SJSA1 (cell line): ENCODE measurements at places on chromosomes 6 and 20. TPM values are rescaled to one million over a fixed set of nuclear protein-coding genes. Genes with fewer than 3 reads are reported as not detected.

DNA sequence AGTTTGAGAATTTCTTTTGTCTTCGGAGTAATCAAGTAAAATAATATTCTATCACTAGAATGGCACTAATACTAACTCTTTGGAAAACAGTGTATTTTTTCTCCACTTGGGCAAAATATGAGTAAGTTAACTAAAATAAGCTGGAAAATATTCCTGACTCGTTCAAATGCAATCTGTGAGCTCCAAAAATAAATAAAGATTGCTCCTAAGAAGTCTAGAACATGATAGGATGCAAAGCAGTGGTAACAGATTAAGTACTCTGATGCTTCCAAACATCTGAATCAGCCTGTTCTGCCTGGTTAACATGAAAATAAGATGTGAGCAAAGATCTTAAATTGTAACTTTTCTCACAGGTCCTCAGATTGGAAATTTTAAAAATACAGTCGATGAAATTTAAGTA, 285.1 kb upstream of the ID4 start:
- H3K4me3 ChIP-seq: no peak overlapping the region
- no peaks in the 10 kb centered on the region for H3K4me1 ChIP-seq
- peaks cover 9% of the 10 kb centered on the region; the same call in 1 of the 2 replicates for H3K27me3 ChIP-seq
- no peak for DNase-seq

- DNase-seq: no peak
- H3K27me3 ChIP-seq: no peaks in the 10 kb centered on the region
- H3K36me3 ChIP-seq: no peaks in the 10 kb centered on the region
- H3K4me1 ChIP-seq: no peaks in the 10 kb centered on the region
- H3K27ac ChIP-seq: no peak overlapping the region
These were observed 35.9 kb upstream of the TBC1D22B start for GRCh38 chr6:37221585-37222124.

TGM3 gene
- total RNA-seq: 4.2 and 5.3 TPM in 2 replicates

TREM1 gene
- total RNA-seq: not detected in 2 replicates

HNF4A gene
- not detected in 2 replicates for total RNA-seq

MEI4 gene
- not detected in 2 replicates for total RNA-seq

DNA sequence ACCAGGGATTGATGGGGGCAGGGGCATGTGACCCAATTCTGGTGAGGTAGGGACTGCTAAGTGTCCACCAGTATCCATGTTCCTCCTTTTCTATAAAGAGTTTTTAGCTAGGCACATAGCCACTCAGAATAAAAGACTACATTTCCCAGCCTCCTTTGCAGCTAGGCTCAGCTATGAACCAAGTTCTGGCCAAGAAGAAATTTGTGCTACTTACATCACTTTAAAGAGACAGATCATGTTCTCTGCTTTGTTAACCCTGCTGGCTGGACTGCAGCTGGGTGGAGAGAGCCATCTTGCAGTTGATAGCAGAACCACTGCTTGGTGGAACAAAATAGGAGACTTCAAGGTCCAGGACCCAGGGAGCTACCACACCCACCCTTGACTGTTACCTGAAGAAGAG, 5.3 kb upstream of the CCM2L start:
- H3K4me1 ChIP-seq: no peaks in the 10 kb centered on the region
- no peak for DNase-seq
- no peak overlapping the region for H3K4me3 ChIP-seq
- H3K27ac ChIP-seq: no peak overlapping the region
- no peaks in the 10 kb centered on the region; the same call in none of the 2 replicates for H3K27me3 ChIP-seq

DNA sequence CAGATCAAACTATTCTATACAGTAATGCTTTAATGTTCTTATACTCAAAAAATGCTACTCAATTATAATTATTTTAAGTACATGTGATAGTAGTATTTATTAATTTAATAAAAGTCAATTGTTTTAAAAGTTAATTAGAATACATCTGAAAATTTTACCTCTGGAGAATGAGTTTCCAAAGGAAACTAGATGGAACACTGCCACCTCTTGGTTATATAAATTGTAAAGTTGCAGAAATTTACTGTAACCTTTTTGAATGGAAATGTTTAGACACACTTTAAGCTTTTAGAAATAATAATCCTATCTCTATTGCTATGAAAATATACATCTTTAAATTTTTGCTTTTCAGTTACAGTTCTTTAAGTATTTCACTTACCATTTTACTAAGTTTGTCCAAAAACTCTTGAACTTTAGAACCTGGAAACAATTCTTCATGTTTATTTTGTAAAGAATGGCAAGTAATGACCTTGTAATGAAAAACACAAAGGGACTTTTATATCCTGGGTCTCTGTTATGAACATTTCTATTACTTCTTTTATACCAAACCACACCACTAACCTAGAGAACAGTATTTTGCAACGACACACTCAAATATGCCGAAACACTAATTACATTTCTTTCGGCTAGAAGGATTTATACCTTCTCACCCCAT, 10.9 kb upstream of the BMP5 start:
- no peak overlapping the region for H3K4me3 ChIP-seq
- H3K36me3 ChIP-seq: no peaks in the 10 kb centered on the region
- H3K27ac ChIP-seq: 0 out of 2 replicates have a peak overlapping the region, but pooled peaks have one; percentile 10
- DNase-seq: no peak

GRCh38 chr20:38109591-38110524, 55.2 kb downstream of the TGM2 start:
- no peaks in the 10 kb centered on the region for H3K27me3 ChIP-seq
- no peak overlapping the region for H3K4me3 ChIP-seq

PREX1 gene
- total RNA-seq: 27.5 and 34.3 TPM in 2 replicates

GRCh38 chr6:24923885-24924401, 11.8 kb downstream of the RIPOR2 start:
- no peaks in the 10 kb centered on the region for H3K27me3 ChIP-seq
- no peak for DNase-seq
- no peaks in the 10 kb centered on the region for H3K36me3 ChIP-seq
- H3K4me1 ChIP-seq: peaks cover 17% of the 10 kb centered on the region

GRCh38 chr6:141443668-141444289, 688.9 kb upstream of the GJE1 start:
- H3K27ac ChIP-seq: no peak overlapping the region
- H3K36me3 ChIP-seq: no peaks in the 10 kb centered on the region
- H3K4me3 ChIP-seq: no peak overlapping the region
- no peak for DNase-seq
- no peaks in the 10 kb centered on the region for H3K27me3 ChIP-seq
- no peaks in the 10 kb centered on the region for H3K4me1 ChIP-seq

SEMG1 gene
- total RNA-seq: not detected in 2 replicates

SHLD1 gene
- total RNA-seq: 1.6 and 2.6 TPM in 2 replicates

BEND3 gene
- 3.7 and 4.5 TPM in 2 replicates for total RNA-seq

DNA sequence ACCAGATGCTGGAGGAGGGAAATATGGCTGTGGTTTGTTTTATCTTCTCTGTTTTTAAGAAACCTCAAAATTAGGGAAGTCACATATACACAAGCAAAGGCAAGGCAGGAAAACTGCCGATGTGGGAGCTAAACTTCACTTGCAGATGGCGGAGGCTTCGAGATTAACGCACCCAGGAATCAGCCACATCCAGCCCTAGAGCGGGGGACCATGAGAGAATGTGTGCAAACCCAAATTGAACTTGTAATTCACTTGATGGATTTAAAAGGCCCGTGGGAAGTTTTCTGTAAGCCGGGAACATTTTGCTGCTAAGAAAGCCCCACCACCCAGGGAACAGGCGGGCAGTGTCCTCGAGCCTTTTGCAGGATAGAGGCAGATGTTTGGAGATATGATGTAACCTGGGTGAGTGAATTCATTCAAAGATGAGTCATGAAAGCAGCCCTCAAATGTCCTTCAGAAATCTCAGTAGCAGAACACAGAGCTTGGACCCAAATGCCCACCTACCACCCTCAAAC, 39.9 kb downstream of the PREX1 start:
- no peaks in the 10 kb centered on the region for H3K27me3 ChIP-seq
- H3K27ac ChIP-seq: peak overlapping the region; percentile 30; the same call in 1 of the 2 replicates
- H3K4me1 ChIP-seq: peaks cover 52% of the 10 kb centered on the region
- DNase-seq: peak; percentile 59

DNA sequence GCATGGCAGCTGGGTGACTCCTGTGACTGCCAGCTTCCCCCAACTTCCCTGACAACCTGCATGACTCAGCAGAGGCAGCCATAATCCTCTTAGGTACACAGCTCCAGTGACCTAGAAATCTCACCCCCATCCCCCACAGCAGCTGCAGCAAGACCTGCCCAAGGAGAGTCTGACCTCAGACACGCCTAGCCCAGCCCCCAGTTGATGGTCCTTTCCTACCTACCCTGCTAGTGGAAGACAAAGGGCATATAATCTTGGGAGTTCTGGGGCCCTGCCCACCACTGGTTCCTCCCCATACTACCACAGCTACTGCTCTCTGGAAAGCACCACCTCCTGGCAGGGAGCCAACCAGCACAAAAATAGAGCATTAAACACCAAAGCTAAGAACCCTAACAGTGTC, 90.2 kb downstream of the F13A1 start:
- DNase-seq: no peak
- no peak overlapping the region for H3K4me3 ChIP-seq
- H3K27ac ChIP-seq: no peak overlapping the region

FOXA2 gene
- total RNA-seq: 12.8 and 14.0 TPM in 2 replicates

DNA sequence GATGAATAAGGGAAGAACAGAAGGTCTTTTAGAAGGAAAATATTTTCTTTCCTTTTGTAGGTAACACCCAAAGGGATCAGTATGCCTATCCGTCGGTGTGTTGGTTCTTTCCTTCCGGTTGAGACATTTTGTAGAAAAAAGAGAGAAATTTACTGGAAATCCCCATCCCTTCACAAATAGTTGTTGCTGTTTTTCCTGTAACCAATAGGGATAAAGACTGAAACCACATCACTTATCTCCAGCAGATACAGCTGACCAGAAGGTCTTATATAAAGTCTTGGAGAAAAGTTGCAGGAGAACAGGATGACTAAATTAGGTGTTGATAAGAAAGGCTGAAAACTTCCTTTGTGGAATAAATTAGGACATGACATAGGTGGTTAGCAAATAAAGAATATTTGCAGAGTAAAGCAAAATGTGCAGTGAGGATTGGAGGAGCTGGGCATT, 14.8 kb upstream of the HLA-DRB1 start:
- no peaks in the 10 kb centered on the region for H3K27me3 ChIP-seq
- no peak overlapping the region for H3K27ac ChIP-seq

KCNQ5 gene
- total RNA-seq: 0.38 and 0.97 TPM in 2 replicates

- peaks cover 53% of the 10 kb centered on the region for H3K4me1 ChIP-seq
- H3K36me3 ChIP-seq: peaks cover 65% of the 10 kb centered on the region
- no peak overlapping the region for H3K4me3 ChIP-seq
- no peaks in the 10 kb centered on the region for H3K27me3 ChIP-seq
These were observed 70.0 kb upstream of the SUPT3H start for GRCh38 chr6:45447716-45448115.

DNA sequence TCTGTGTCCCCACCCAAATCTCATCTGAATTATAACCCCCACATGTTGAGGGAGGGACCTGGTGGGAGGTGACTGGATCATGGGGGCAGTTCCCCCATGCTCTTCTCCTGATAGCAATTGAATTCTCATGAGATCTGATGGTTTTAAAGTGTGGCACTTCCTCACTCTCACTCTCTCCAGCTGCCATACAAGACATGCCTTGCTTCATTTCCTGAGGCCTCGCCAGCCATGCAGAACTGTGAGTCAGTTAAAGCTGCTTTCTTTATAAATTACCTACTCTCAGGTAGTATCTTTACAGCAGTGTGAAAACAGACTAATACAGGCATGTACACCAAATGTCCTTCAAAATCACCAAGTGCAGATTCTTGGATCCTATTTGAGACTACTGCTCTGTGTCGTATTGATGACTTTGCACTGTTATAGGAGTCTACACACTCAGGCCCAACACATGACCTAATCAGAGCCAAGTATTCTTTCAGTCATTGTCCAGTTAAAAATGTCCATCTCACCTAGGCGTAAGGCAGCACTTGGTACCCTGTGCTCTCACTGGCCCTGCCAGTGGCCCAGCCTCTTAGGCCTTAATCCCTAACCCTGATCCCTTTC, 52.8 kb upstream of the UST start:
- H3K36me3 ChIP-seq: no peaks in the 10 kb centered on the region
- H3K27me3 ChIP-seq: no peaks in the 10 kb centered on the region
- H3K27ac ChIP-seq: no peak overlapping the region
- DNase-seq: no peak
- H3K4me1 ChIP-seq: no peaks in the 10 kb centered on the region

DNA sequence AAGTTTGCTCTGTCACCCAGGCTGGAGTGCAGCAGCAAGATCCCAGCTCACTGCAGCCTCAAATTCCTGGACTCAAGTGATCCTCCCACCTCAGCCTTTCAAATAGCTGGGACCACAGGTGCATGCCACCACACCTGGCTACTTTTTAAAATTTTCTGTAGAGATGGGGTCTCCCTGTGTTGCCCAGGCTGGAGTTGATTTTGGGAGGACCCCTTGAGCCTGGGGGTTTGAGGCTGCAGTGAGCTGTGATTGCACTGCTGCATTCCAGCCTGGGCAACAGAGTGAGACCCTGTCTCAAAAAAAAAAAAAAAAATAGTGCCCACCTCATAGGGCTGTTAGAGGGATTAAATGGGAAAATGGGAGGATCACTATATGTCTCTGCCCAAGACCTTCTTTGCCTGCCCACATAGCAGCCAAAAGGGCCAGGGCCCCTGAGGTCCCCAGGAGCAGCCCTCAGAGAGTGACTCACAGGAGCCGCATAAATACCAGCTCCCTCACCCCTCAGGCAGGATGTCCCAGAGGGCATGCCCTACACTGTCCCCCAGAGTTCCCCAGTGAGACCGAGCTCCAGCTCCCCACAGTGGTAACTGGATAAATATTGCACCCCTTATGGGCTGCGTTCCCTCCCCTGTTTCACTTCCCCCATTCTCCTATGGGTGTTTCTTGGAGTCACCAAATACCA, 11.7 kb upstream of the MDGA1 start:
- H3K27ac ChIP-seq: no peak overlapping the region
- H3K27me3 ChIP-seq: no peaks in the 10 kb centered on the region
- no peak overlapping the region for H3K4me3 ChIP-seq

MOG gene
- total RNA-seq: not detected in 2 replicates

- no peak overlapping the region for H3K27ac ChIP-seq
- peaks cover 6% of the 10 kb centered on the region for H3K4me1 ChIP-seq
- H3K4me3 ChIP-seq: peak overlapping the region; percentile 88
- DNase-seq: no peak
These were observed 861 bp upstream of the RALGAPA2 start for GRCh38 chr20:20713244-20713765.

ANKEF1 gene
- 0.18 and 0.25 TPM in 2 replicates for total RNA-seq

GRCh38 chr6:147078602-147079001, 125.6 kb upstream of the STXBP5 start:
- no peaks in the 10 kb centered on the region for H3K4me1 ChIP-seq
- no peak for DNase-seq
- H3K27me3 ChIP-seq: no peaks in the 10 kb centered on the region
- H3K36me3 ChIP-seq: no peaks in the 10 kb centered on the region
- no peak overlapping the region for H3K4me3 ChIP-seq
- no peak overlapping the region for H3K27ac ChIP-seq

LGSN gene
- not detected in 2 replicates for total RNA-seq

PRRT1 gene
- total RNA-seq: not detected in 2 replicates

GRCh38 chr6:116066789-116067188, 6.1 kb upstream of the FRK start:
- no peak overlapping the region for H3K27ac ChIP-seq
- peaks cover 9% of the 10 kb centered on the region for H3K4me1 ChIP-seq
- no peak overlapping the region for H3K4me3 ChIP-seq
- DNase-seq: no peak
- H3K36me3 ChIP-seq: no peaks in the 10 kb centered on the region

- H3K27me3 ChIP-seq: no peaks in the 10 kb centered on the region
- DNase-seq: no peak
- H3K4me3 ChIP-seq: no peak overlapping the region
- 0 out of 2 replicates have a peak, but pooled peaks cover 3% of the 10 kb centered on the region for H3K4me1 ChIP-seq
- H3K27ac ChIP-seq: no peak overlapping the region
These were observed 178.7 kb downstream of the CLIC5 start for GRCh38 chr6:45836984-45837383.

CDKAL1 gene
- total RNA-seq: 11.9 and 25.7 TPM in 2 replicates
